ENCODE measurements at places on chromosomes 5 and 9.

DNA sequence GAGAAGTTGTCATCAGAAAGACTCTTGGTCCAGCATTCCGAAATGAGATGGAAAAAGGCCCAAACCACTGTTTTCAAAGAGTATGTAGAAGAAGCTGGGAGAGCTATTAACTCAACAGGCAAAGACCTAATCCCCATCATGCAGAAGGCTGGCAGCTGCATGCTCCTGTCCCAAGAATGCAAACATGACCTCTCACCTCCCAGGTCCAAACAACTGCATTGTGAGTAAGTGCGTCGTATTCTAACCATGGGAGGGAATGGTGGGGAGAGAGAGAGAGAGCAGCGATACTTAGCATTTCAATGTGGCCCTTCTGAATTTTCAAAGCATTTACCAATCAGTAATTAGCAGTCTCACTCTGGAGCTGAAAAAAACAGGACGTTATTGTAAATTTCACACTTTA, 27.6 kb downstream of the TRPC7 start:
- no peak for DNase-seq

- no peak for DNase-seq
Observed at GRCh38 chr5:54220230-54221040, 89.9 kb downstream of the ARL15 start.

- DNase-seq: no peak
Observed at GRCh38 chr5:58706736-58707135, 123.9 kb downstream of the RAB3C start.

- DNase-seq: no peak
Observed at GRCh38 chr5:9865574-9865973, 235.4 kb upstream of the TAS2R1 start.

DNA sequence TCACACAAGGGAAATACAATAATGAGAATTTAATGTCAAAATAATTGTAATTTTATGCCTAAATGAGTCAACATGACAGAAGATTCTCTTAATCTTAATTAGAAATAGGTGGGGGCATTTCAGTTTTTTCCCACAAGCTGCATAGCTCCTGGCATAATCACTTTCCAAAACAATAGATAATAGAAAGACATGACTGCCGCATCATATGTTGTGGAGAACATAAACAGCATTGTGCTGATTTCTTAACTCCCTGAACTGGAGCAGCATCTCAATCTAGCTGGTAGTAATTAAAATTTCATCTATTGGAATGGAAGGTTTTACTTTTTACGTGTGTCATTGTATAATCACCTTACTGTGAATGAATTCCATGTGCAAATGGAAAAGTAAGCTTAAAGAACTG, 112.1 kb downstream of the ST8SIA4 start:
- no peak for DNase-seq

DNA sequence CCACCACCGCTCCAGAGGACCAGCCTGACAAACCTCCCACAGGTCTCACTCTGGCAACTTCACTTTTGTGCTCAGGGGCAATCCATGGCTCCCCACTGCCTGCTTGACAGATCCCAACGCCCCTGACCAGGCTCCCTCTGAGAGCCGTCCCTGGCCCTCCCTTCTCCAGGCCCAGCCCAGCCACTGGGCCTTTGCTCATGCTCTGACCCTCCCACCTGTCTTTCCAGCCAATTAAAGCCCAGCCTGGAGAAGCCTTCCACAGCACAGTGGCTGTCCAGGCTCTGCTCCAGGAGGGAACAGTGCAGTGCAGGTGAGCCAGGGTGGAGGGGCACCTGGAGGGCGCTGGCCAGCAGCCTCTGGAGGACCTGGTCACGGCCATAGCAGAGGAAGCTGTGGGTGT, 3.3 kb downstream of the ENTPD2 start:
- no peak for DNase-seq

GRCh38 chr5:124303366-124303765, 443.1 kb downstream of the ZNF608 start:
- DNase-seq: no peak

DNA sequence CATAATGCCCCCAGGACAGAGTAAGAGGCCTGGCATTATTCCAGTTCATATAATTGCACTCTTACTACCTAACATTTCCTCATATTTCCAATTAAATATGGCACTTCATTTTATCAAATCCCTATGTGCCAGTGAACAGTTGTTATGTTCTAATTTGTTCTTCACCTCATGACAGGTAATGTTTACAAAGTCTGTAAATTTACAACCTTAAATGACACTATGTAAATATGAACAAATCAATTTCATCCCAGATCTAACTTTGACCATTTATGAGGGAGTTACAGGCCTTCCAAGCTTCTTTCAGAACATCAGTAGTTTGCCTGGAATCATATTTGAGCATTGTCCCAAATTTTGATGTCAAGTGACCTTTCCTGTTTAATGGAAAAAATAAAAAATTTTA, 592.6 kb upstream of the CDH6 start:
- no peak for DNase-seq

GRCh38 chr5:109141222-109142200, 268.3 kb downstream of the PJA2 start:
- no peak for DNase-seq

GRCh38 chr9:133003671-133004090, 25.2 kb downstream of the GFI1B start:
- no peak for DNase-seq

- no peak for DNase-seq
Observed at GRCh38 chr9:134370213-134370492, 43.9 kb downstream of the RXRA start.

GRCh38 chr9:98993570-98993945, 49.9 kb downstream of the COL15A1 start:
- no peak for DNase-seq

DNA sequence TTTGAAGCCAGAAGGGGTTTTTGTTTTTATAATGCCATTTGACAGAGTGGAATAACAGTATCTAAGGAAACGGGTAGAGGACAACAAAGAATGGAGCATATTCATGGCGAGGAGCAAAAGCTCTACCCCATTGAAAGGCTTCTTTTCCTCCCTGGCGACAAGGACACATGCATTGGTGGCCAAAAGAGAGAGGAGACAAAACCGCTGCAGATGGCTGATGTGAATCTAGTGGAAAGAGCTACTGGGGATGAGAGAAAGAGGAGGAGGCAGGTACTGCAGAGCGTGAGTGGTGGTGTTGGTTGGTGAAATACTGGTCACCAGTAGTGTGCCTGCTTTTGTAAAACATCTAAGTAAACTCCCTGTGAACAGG, 491 bp downstream of the APC start:
- DNase-seq: peak; percentile 22

DNA sequence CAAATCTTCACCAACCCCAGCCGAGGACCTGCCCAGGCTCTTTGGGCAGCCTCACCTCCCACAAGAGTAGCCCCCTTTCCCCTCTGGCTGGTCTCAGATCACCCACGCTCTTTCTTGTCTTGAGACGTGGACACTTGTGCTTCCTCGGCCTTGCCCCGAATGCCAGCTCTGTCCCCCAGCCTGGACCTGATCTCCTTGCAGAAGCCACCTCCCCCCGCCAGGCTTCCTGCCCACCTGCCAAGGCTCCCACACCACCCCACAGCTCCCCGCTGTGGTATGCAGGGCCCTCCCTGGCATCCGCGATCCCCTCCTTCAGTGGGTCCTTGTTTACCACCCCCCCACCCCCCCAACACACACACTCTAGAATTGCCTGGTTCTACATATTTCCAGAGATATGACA, 133.7 kb downstream of the ROR2 start:
- DNase-seq: peak; percentile 3

DNA sequence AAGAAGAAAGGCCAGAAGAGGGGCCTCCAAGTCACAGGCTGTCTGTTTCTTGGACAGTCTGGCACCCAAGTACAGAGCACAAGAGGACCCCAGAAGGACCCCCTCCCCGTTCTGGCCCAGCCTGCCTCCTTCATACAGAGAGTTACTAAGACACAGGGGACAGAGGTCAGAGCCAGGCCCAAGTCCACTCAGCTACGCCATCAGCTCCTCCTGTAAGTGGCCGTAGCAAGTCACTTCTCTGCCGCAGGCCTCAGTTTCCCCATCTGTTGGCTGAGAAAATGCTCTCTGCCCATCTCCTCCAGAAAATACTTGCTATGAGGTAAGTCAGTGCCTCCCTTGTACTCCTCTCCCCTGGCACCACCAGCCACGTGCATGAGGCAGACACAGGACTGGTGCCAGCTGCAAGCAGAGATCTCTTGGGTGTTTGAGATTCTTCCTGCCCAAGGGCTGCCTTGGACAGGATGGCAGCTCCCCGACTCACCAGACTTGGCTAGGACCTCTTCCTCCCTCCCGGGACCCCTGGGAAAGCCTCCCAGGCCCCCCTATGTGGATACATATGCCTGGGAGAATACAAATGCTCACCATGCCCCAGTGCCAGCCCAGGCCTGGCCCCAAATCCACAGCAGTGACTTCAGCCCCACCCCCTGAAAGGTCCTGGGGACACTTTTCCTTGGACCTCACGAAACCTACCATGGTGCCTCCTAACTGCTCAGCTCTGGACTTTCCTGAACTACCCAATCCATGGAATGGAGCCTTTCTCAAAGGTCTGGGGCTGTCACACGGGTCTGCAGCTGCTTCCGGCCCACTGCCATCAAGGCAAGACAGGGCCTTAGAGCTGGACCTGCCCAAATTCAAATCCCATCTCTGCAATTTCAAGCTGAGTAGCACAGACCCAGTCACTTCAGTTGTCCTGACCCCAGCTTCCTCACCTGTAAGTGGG, 5.1 kb downstream of the EEIG1 start:
- DNase-seq: no peak

GRCh38 chr9:132986640-132987620, 8.4 kb downstream of the GFI1B start:
- DNase-seq: no peak

DNA sequence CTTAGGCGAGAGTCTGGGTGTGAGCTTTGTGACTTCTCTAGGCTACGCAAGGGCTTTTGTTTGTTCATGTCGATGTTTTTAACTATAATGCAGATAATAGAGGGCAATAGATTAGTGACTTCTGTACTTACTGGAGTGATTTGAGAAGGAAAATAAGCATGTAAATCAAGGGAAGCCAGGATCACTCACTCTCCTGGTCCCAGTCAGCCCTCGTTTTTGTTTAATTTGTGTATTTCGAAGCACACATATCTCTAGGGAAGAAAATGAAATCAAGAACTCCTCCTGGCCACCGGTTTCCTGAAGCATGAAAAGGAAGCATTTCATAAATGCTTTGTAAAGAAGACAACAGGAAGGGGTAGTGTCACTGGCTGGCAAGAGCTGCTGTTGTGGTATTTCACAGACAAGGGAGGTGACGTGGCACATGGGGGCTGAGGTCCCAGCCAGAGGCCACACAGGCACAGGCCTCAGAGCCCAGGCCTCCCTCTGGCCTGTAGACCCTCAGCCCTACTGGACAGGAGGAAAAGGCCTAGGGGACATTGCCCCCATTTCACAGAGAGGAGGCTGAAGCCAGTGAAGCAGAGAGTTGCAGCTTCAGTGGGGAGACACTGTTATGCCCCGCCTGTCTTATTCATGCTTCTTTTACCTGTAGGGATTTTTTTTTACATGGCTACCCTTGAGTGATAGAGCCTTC, 34.1 kb downstream of the IRF1 start:
- no peak for DNase-seq

DNA sequence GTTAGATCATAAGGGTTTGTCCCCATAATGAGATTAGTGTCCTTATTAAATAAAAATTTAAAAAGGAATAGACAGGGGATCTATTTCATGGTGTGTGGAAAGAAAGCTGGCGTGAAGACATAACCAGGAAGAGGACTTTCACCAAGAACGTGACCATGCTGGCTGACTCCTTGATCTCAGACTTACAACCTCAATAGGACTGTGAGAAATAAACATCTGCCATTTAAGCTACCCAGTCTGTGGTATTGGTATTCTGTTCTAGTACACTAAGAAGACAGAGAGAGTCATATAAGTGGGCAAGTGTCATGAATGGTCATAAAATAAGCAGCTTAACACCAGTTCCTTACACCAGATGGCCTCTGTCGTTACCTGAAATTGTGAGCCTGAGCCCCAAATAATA, 259.4 kb upstream of the CCNG1 start:
- no peak for DNase-seq

- DNase-seq: no peak
Observed at GRCh38 chr9:71587576-71588362, 180.5 kb downstream of the CEMIP2 start.

DNA sequence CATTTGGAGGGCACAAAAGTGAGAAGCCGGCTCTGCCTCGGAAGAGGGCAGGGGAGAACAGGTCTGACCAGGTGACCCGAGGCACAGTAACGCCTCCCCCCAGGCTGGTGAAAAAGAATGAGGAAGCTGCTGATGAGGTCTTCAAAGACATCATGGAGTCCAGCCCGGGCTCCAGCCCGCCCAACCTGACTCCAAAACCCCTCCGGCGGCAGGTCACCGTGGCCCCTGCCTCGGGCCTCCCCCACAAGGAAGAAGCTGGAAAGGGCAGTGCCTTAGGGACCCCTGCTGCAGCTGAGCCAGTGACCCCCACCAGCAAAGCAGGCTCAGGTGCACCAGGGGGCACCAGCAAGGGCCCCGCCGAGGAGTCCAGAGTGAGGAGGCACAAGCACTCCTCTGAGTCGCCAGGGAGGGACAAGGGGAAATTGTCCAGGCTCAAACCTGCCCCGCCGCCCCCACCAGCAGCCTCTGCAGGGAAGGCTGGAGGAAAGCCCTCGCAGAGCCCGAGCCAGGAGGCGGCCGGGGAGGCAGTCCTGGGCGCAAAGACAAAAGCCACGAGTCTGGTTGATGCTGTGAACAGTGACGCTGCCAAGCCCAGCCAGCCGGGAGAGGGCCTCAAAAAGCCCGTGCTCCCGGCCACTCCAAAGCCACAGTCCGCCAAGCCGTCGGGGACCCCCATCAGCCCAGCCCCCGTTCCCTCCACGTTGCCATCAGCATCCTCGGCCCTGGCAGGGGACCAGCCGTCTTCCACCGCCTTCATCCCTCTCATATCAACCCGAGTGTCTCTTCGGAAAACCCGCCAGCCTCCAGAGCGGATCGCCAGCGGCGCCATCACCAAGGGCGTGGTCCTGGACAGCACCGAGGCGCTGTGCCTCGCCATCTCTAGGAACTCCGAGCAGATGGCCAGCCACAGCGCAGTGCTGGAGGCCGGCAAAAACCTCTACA, 11.8 kb downstream of the QRFP start:
- DNase-seq: no peak

GRCh38 chr5:15598294-15598902, 98.4 kb downstream of the FBXL7 start:
- DNase-seq: no peak

DNA sequence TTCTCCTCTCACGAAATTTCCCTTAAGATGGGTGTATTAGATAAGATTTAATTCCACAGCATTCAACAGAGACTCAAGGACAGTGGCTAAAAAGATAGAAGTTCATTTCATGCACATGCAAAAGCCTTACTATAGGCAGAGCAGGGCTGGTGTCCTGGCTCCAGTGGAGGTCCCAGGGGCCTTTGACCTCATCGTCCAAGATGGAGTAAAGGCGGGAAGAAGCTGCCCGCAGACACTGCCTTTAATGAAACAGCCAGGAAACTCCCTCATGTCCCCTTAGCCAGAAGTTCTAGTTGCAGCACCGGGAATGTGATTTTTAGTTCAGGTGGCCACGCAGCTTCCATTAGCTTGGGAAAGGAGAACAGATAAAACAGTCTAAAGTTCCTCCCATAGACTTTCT, 190.3 kb downstream of the TLE4 start:
- no peak for DNase-seq
